AG04449 (cell line): ENCODE measurements at places on chromosomes 7 and 10.

- DNase-seq, result no peak
Observed at GRCh38 chr10:6889718-6890117, 309.6 kb upstream of the PRKCQ start.

- no peak for DNase-seq
Observed at GRCh38 chr7:143477501-143478150, at the start of gene TAS2R41. Gene TAS2R41 (plus strand): TSS chr7:143477873. CDS start chr7:143477873, 0 bp downstream.

DNA sequence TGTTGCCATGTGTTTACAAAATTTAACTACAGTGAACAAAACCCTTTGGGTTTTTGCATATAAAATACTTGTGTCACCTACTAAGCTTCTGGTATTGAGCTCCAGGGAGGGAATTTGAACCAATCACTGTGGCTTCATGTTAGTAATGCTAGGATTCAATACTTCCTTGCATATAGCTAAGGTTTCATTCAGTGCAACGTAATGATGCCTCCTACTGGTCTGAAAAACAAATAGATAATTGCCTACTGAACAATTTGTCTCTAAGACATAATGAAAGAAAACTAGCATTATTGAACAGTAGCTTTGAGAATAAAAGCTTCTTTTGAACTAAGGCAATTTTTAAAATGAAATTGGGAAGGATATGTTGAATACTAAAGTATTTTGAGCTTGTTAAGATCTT is 244.4 kb downstream of the ZWINT start:
- DNase-seq, result no peak

DNA sequence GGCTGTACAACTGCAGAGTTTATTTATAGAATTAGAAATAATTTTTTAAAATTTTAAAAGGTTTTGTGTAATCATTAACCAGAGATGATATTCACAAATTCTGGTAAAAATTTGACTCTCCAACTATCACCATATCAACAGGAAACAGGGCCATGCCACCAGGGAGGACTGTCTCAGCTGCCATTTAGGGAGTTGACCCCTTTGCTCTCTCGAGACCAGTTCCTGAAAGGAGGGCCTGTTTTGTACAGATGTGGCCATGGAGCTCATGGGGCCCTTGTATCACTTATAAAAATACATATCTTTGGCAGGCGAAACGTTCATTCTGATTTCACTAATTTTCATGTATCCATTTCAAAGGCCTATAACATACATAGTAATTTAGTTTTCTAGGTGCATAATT is 20.3 kb downstream of the H2AZ2 start:
- no peak for DNase-seq

- DNase-seq, result no peak
Observed at GRCh38 chr7:23207884-23208283, 26.0 kb downstream of the NUP42 start.

- no peak for DNase-seq
Observed at GRCh38 chr10:71221586-71222202, 9.3 kb downstream of the UNC5B start.

- DNase-seq, result no peak
Observed at GRCh38 chr7:24637706-24638105, 64.5 kb downstream of the PALS2 start.

GRCh38 chr7:2882111-2882510 is 38.0 kb upstream of the GNA12 start:
- no peak for DNase-seq

DNA sequence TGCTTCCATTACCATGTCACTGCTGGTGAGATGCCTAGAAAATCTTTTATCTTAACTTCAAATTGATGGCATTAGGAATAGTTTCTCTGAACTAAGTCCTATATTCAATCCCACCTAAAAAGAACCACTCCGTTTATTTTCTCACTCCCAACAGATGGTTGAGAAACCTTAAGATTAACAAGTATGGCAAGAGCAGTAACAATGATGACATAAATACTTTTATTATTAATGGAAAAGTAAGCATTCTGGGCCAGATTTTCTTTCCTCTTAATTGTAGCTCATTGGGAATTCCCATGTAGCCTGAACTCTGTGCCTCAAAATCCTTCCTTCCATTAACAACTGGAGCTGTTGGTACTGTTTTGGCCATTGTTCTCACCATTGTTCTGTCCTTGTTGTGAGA is 21.1 kb upstream of the FAM13C start:
- DNase-seq, result no peak

- peak; percentile 63 for DNase-seq
Observed at GRCh38 chr7:105782391-105783042, 93.9 kb downstream of the ATXN7L1 start.

GRCh38 chr7:138848056-138848980 is 50.3 kb upstream of the ATP6V0A4 start:
- no peak for DNase-seq

DNA sequence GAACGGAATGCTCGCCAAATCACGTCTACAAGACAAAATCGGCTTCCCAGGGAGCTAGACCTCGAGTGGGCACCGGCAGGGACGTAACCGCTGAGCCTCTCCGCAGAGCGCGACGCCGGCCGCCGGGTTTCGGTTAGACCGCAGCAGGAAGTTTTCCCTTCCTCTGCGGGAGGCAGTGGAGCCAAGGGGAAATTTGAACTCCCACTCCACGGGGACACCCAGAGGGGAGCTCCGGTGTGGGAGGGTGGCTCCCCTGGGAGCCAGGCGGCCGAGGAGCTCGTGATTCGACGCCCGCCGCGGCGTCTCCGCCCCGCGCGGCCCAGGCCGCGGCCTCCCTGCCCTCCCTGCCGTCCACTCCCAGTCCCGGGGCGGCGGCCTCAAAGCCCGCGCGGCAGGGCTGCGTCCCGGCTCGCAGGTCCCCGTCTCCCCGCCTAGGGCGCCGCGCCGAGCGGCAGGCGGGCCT is 426 bp downstream of the SYPL1 start:
- DNase-seq, result no peak

- DNase-seq, result no peak
Observed at GRCh38 chr7:156376317-156376716, 264.3 kb upstream of the RNF32 start.

- DNase-seq, result no peak
Observed at GRCh38 chr10:89540420-89540949, 5.1 kb upstream of the SLC16A12 start.

- no peak for DNase-seq
Observed at GRCh38 chr7:82549616-82550285, 106.2 kb upstream of the CACNA2D1 start.

DNA sequence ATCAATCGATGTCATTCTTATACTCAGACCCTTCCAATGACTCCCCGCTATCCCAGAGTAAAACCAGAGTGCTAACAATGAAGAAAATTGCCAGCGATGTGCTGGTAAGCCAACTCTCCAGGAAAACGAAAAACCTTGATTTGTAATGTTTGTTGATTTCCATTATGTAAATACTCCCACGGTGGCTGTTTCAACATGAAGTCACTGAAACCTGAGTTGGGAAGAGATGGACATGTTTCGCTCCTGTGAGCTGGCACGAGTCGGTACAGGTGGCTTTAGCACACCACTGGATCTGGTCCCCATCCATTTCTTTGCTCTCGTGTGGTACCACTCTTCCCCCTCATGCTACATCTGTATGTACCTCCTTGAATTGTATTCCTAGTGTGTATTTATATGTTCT is 52.9 kb downstream of the AP3M1 start:
- no peak for DNase-seq

DNA sequence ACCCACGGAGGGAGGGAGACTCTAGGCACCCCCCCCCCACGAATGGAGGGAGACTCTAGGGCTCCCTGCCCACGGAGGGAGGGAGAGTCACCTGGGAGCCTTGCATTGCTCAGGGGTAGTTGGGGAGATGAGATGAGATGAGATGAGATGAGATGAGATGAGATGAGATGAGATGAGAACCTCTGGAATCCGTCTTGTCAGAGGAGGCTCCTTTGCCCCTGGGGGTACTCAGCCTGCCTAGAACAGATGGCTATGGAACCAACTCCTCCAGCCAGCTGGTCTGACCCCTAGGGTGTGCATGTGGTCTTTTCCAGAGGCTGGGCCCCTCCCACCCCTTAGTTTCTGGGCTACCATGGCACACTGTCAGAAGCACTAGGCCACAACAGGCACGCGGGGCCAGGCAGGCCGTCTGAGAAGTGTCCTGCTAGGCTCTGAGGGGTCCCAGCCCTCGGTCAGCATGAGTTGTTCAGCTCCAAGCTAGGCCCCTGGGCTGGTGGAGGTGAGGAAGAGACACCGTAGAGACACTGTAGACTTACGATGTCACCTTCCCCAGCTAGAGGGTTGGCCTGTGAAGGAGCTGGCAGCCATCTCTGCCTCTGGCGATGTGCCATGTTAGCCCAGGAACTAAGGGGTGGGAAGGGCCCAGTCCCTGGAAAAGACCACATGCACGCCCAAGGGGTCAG is 8.8 kb downstream of the TSPAN15 start:
- DNase-seq, result no peak
